Activated CD4-positive, alpha-beta memory T cell treated with anti-CD3 and anti-CD28 coated beads, Interleukin-2, amount 10 ng/mL, durations not matched to agents 7 days and 5 days (primary cell): ENCODE measurements at places on chromosomes 1 and 21.
A peak's percentile ranks its signal among the peaks of the same experiment; 100 is the strongest.

DNA sequence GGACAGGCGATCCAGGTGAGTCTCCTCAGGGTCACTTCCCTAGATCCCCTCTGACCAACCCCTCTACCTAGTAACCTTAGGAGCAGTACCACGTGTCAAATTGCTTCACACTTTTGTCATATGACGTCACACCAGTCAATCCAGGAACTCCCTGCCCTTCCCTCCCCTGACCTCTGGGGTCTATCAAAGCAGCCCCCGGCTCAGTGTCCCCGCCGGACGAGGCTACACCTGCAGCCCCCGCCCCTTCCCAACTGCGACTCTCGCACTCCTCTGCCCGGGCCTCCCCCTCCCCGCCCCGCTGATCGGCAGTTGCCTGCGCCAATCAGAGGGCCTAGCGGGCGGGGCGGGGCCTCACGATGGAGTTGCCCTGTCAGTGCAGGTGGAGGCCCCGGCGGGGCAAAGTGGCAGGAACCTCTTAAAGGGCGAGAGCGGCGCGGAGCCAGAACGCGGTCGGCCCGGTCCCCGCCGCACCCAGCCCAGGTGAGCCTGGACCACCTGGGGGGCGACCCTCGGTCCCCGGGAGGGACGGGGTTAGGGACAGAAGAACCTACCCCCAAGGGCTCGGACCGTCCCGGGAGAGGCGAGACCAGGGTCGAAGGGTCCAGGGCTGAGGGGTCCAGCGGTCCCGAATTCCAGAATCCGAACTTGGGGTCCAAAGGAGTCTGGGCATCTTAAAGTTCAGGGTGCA, 27.5 kb upstream of the EPB41 start:
- peak; percentile 92 for DNase-seq

DNA sequence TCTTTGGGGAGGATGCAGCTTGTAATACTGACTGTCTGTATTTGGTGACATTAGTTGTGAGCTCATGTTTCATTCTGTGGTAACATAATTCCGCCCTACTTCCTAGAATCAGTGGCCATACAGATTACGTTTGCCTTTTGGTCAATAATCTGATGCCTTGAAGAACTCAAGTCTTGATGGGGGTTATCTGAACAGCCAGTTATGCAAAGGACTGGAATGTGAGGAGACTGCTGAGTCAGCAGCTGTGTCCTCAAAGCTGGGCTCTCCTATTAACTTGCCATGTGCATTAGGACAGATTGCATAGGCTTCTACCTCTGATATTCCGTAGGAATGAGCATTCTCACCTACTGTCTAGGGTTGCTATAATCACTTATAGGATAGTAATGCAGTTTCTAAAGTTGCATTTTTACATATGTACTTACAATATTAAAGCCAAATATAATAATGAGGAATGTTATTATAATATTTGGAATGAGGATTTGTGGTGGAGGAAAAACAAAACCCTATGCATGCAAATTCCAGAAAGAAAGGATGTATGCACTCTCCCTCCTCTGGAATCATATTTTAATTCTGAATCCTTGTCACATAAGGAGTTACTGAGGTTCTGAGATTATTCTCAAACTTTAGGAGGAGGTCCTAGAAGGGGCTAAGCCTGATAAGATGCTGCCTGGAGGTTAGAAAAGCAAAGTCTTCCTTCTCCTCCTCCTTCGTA, 116.0 kb downstream of the NOS1AP start:
- DNase-seq: no peak

DNA sequence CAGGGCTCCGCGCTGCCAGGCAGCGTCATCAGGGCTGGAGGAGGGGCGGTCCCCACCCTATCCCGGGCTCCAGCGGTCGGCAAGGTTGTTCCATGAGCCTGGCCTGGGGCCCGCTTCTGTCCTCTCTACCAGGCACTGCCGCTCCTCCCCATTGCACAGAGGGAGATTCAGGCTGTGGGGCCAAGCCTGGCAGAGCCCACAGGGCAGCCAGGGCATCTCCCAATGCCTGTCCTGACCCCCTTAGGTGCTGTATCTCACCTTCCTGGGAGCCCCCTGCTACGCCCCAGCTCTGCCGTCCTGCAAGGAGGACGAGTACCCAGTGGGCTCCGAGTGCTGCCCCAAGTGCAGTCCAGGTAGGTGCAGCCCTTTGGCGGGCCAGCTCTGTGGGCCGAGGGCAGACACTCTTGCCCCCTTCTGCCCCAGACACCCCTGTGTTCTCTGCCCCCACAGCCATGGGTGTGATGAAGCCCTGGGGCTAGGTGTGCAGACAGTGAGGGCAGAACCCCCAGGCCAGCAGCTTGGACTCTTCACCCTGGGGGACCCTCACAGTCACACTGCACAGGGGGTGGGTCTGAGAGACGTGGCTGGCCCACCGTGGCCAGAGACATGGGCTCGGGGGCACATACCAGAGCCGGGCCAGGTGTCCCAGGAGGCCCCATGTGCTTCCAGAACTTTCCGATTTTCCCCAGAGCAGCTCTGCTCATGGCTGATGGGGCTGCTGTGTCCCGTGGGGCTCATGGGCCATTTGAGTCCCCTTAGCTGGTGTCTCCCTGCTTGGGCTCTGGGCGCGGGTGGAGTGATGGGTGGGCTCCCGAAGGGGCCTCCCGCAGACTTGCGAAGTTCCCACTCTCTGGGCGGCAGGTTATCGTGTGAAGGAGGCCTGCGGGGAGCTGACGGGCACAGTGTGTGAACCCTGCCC, 1.6 kb downstream of the TNFRSF14 start:
- DNase-seq: no peak

GRCh38 chr1:97063532-97063931, 341.9 kb downstream of the PTBP2 start:
- DNase-seq: no peak

- DNase-seq: no peak
These were observed 933 bp downstream of the ANKRD34A start for GRCh38 chr1:145963265-145964019.

DNA sequence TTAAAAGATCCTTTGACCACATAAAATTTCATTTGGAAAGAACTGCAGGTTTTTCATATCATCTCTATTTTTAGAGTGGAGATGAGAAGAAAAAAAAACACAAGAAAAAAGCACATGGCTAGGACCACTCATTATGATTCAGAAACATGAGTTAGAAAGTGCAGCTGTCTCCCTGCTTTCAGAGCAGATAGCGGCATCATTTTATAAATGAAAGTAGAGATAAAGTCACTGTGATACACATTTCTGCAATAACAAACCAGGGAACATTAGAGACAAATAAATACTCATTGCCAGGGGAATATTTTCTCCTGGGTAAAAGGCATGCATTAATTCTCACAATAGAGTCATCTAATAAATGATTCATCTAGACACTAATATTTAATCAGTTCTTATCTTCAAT, 87.5 kb upstream of the PLPPR4 start:
- DNase-seq: no peak

DNA sequence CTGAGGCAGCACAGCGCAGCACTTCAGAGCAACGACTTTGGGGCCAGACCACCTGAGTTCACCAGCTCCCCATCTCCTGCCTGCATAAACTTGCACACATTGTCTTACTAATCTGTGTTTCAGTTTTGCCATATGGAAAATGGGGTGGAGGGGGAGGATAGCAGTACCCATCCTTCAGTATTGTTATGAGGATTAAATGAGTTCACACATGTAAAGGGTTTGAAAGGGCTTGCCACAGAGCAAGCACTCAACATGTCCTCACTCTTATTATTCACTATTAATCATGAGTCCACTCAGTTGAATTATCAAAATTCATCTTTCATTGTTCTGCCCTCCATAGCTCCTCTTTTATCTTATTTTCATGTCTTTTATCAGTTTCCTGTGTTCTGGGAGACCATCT, 40.1 kb upstream of the BMP8B start:
- DNase-seq: no peak

DNA sequence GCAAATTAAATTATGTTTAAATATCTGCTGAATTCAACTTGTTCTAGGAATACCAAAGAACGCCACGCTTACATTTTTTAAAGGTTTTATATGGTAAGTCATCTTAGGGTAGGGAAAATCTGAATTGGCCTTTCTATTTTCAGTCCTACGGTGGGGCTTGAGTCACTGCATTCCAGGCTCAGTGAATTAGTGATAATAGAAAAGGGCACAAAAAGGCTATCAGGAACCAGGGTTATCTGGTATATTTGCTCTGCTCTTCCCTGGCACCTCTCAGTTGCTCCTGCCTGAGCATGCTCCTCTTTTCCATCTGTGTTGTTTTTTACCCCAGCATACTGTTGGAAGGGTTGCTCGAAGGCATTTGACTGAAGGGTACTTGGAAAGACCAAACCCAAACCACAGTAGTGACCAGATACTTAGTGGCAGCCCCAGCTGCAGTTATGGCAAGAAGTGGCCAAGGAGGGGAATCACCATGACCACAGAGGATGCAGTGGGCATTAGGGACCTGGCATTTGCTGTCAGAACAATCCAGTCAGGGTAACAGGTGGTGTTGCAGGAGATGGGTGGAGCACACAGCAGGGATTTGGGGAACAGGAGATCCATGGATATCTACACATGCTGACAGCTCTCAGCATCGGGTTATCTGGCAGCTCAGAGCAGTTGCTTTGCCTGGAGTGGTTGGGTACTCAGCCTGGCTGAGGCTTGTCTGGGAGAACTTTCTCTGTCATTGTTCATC, 2.3 kb downstream of the OVAAL start:
- no peak for DNase-seq

GRCh38 chr1:154489695-154490274, 12.2 kb upstream of the TDRD10 start:
- DNase-seq: no peak

- DNase-seq: no peak
These were observed 33.9 kb upstream of the ZNF362 start for GRCh38 chr1:33222381-33222780.

- no peak for DNase-seq
These were observed 26.1 kb downstream of the PROK1 start for GRCh38 chr1:110477041-110477440.

DNA sequence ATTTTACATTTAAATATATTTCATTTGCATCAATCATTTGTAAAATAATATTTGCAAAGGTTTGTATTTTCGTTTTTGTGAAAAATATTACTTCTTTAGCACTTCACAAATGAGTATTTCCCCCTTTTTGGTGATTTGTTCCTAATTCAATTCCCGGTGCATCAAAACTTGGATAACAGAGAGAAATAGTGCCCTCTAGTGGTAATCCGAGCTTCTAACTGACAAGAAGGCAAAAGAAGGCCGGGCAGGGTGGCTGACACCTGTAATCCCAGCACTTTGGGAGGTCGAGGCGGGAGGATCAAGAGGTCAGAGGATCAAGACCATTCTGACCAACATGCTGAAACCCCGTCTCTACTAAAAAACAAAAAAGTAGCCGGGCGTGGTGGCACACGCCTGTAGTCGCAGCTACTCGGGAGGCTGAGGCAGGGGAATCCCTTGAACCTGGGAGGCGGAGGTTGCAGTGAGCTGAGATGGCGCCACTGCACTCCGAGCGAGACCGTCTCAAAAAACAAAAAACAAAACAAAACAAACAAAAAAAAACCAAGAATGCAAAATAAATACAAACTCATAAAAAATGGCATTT, 137.7 kb downstream of the COL11A1 start:
- DNase-seq: no peak

GRCh38 chr21:38718481-38718880, 87.2 kb upstream of the ETS2 start:
- DNase-seq: no peak

DNA sequence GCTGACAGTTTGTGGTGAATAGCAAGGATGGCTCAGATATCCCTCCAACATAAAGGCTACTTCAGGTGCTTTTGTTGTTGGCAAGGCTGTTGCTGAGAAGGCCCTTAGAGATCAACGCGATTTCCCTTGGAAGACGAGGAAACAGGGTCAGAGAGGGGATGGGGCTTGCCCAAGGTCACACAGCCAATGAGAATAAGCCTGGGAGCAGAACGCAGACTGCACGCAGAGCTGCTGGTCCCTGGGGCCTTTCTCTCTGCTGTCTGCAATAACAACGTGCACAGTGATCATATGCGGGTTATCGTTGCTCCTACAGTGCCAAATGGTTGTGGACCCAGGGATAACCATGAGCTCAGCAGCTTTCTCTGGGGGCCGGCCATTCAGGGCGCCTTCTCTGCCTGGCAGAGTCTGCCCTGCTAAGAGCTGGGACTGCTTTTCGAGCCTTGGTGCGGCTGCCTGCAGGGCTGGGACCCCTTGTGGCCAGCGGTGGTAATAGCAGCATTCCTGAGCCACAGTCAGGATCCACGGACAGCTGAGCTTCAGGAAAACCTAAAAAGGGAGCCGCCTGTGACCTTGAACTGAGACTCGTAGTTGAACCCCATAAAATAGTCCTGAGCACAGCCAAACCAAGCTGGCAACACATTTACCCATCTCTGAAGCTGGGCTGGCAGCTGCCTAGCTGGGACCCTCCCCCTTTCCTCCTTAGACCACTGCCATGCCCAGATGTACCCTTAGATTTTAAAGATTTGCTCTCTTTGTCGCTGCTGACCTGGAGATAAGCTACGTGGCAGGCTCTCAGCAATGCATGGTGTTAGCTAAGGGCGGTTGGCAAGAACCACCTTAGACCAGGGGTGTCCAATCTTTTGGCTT, 39.8 kb downstream of the HTR6 start:
- DNase-seq: peak; percentile 50

DNA sequence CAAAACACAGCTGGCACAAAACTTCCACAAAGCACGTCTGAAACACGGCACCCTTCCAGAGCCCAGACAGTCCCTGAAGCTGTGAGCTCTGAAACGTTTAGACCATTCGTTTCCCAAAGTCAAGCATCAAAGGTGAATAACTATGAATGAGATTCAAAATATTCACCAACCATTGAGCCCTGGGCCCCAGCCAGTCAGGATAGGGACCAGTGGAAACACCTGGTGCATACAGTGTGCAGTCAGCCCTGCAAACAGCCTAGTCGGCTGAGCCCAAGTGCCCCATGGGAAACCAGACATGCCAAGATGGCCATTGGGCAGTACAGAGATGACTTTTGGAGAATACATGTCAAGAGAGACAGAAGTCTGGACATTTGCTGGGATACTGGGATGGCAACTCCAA, 90.4 kb upstream of the EDN2 start:
- DNase-seq: no peak

GRCh38 chr21:25191141-25191540, 416.1 kb downstream of the MRPL39 start:
- no peak for DNase-seq

- DNase-seq: no peak
These were observed 8.8 kb downstream of the KCND3 start for GRCh38 chr1:111980686-111981085.

DNA sequence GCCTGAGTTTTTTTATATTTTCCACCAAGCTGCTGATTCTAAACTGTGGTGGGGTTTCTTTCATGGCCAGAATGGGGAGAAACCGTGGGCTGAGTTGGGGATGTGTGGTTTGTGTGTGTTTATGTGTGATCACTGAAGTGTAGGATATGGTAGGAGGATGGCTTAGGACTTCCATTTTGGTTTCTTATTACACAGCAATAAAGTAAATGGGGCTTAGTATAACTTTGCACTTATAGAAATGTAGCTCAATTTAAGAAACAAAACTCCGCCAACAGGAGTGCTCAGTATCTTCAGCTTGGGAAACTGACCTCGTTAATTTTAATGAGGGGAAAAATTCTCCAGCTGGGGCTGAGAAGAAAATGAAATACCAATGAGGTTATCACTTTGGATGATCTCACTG, 77.8 kb downstream of the PBX1 start:
- no peak for DNase-seq
